Dorsolateral prefrontal cortex (tissue), 122 donors: ENCODE measurements at places on chromosomes 6 and 20. TPM values are rescaled to one million over a fixed set of nuclear protein-coding genes. Genes with fewer than 3 reads are reported as not detected.

Gene CST5
- total RNA-seq: not detected

Gene PRL
- not detected for total RNA-seq

Gene CLPSL2
- not detected for total RNA-seq

Gene TAF4
- 26.0 TPM for total RNA-seq

Gene SAMD5
- 2.8 TPM for total RNA-seq
